ENCODE measurements at places on chromosomes 2 and 18.

DNA sequence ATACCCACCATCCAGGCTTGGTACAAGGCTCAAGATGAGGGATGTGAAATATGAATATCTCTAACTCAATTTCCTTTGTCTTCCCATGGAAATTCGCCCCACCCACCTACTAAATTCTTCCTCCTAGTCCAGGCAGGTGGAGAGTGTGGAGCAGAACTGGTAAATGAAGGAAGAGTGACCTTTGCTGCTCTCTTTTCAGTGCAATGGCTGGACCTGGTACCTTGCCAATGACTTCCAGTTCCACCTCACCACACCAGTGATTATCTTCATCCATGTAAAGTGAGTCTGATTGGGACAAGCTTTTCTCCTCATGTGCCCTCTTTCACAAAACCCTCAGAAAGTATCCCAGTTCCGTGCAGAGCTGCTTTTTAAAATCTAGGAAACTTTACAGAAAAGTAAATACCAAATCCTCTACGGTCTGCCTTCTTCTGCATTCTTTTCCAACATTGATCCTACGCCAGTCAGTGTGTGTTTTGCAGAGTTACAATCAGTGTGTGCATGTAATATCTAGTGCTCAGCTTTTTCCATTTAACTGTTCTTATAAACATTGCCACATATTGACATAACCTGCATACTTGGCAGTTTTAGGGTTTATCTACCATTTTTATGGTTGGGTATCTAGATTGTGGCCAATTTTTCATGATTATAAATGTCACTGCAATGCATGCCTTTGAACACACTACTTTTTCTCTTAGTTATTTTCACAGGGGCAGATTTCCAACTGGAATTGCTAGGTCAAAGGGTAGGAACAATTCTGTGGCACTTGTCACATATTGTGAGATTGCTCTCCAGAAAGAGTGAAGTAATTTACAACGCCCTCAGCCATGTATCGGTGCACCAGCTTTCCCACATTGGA is 86.5 kb upstream of the SEC11C start:
- no peak for DNase-seq

- DNase-seq = peak; percentile 20
These were observed 264.7 kb downstream of the CYP26B1 start for GRCh38 chr2:71882949-71883472.

DNA sequence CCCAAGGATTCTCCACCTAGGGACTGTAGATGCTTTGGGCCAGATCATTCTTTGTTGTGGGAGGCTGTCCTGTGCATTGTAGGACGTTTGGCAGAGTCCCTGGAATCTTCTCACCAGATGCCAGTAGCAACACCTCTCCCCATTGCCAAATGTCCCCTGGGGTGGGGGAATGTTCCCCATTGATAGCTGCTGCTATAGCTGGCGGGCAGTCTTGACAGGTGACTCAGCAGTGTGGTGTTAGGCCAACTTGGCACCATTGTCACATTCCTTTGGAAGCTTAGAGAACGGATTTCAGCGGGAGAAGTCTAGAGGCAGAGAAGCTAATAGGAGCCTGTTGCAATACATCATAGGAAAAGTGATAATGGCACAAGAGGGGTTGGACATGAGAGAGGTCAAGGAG is 495.7 kb upstream of the SMIM21 start:
- DNase-seq = no peak

- no peak for DNase-seq
These were observed 488.7 kb upstream of the ACVR2A start for GRCh38 chr2:147356157-147356556.

GRCh38 chr2:149735237-149735958 is 147.8 kb upstream of the MMADHC start:
- no peak for DNase-seq

DNA sequence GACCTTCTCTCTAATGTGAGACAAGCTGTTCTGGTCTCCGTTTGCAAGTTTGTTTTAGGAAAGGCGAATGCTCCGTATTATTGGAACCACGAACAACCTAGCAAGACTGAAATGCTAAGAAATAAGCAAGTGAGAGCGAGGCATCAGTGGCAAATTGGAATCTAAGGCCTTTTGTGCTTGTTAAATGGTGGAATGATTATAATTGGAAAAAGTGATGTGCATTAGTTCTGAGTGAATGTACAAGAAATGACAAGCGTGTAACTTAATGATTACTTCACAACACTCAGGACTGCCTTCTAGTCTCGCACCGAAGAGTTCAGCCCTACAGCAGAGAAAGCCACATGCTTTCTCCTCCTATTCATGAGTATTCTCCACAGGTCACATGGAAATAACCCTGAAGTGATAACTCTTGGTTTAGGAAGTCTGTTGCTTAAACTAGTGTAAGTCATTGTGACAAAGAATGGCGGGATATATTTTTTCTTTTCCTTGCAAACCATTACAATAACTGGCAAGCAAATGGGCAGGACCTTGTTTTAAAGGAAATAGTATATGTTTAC is 392.2 kb upstream of the FIGN start:
- DNase-seq = no peak

- DNase-seq = no peak
These were observed 120.9 kb upstream of the TTN start for GRCh38 chr2:178928077-178928476.

GRCh38 chr2:128722489-128722888 is 403.8 kb upstream of the HS6ST1 start:
- no peak for DNase-seq

- no peak for DNase-seq
These were observed 30.8 kb downstream of the LPIN1 start for GRCh38 chr2:11777066-11777782.

DNA sequence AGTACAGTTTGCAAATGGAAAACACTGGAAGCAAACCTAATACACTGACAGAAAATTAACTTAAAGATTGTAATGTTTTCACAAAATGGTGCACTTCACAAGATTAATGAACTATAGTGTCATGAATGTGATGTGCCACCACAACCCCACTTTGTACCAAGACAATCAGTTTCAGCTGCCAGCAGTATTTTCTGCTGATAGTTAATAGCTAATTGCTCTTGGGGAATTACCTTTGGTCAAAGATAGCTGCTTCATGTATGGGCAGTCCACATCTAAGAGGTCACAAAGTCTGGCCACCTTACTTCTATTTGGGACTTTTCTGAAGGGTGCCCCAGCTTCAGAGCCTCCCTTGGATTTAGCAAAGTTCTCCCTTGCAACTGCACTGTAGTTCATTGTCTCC is 254.0 kb downstream of the CALCRL start:
- DNase-seq = no peak

- DNase-seq = no peak
These were observed 125.7 kb downstream of the UXS1 start for GRCh38 chr2:106068451-106068850.

DNA sequence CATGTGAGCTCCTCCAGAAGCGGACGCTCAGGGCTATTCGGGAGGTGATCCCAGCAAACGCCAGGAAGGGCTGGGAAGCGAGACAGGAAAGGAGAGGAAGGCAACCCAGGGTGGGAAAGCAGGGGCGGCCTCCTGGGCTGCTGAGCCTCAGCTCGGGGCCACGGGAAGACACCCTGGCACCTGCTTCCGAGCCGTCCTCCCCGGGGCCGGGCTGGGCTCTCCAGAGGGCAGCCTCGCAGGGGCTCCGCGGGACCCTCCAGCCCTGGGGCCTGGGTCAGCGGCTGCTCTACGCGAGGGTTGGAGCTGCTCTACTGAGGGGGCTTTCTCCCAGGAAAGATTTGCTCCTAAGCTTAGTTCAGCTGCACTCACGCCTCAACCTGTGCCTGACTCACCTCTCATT is 34.0 kb downstream of the TIMM21 start:
- DNase-seq = no peak

- no peak for DNase-seq
These were observed 97.6 kb upstream of the RMDN2 start for GRCh38 chr2:37827455-37827854.

- no peak for DNase-seq
These were observed 102.3 kb upstream of the ID2 start for GRCh38 chr2:8579485-8580085.

DNA sequence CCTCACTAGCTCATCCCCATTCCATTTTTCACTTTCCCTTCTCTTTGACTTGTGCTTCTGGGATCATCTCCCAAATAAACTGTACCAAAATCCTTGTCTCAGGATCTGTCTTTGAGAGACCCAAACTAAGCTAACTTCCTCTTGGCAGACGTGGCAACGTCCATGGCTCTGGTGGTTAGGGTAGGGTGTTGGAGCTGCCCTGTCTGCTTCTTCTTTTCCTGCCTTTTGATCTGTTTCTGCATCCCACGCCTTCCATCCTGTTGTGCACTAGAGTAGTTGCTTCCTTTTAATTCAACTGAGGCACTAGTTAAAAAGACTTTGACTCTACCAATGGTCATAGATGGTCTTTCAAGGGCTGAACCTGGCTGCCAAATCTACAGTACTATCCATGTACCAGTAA is 5.5 kb upstream of the MAP4K4 start:
- no peak for DNase-seq

GRCh38 chr2:160075171-160075570 is 12.8 kb upstream of the PLA2R1 start:
- no peak for DNase-seq

- DNase-seq = no peak
These were observed 31.1 kb downstream of the UGP2 start for GRCh38 chr2:63872571-63873328.

Measured in hematopoietic multipotent progenitor cell (in vitro differentiated cells).